ENCODE measurements at places on chromosomes 11 and 22.

DNA sequence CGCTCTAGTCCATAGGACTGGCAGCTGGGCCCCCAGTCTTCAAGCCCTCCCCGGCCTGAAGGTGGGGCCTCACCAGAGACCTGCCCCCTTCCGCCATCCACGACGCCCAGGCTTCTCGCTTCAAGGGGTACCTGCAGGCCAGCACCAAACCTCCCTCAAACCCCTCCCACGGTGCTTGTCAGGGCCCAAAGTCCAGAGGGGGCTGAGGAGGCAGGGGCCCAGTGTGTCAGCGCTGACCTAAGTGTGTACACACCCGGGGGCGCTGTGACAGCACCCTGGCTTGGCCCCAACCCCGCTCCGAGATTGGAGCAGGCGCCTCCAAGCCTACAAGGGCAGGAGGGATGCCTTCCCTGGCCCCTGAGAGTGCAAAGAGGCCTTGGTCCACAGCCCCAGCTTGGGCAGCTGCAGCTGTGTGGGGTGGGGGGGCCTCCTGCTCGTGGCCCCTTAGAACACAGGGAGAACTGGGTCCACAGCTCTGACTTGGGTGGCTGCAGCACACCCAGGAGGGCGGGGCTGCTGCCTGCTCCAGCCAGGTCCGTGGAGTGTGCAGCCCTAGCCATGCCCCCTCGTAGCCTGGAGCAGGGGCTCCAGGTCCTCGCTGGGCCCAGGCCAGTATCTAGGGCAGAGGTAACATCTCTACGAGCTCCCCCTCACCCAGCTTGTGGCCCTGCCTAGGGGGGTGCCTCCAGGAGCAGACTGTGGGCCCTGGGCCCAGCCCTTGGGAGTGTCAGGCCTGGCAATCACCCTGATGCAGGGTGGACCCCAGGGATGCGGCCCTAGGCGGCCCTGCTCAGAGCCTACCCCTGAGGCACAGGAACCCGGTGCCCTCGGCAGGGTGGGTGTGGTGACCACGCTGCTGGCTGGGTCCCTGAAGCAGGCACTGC lies 4.9 kb downstream of the SBF2 start:
- DNase-seq, result no peak

GRCh38 chr22:28978863-28979796 lies 82.5 kb downstream of the C22orf31 start:
- no peak for DNase-seq

- DNase-seq, result no peak
These were observed 36.7 kb downstream of the CCDC90B start for GRCh38 chr11:83249445-83249844.

DNA sequence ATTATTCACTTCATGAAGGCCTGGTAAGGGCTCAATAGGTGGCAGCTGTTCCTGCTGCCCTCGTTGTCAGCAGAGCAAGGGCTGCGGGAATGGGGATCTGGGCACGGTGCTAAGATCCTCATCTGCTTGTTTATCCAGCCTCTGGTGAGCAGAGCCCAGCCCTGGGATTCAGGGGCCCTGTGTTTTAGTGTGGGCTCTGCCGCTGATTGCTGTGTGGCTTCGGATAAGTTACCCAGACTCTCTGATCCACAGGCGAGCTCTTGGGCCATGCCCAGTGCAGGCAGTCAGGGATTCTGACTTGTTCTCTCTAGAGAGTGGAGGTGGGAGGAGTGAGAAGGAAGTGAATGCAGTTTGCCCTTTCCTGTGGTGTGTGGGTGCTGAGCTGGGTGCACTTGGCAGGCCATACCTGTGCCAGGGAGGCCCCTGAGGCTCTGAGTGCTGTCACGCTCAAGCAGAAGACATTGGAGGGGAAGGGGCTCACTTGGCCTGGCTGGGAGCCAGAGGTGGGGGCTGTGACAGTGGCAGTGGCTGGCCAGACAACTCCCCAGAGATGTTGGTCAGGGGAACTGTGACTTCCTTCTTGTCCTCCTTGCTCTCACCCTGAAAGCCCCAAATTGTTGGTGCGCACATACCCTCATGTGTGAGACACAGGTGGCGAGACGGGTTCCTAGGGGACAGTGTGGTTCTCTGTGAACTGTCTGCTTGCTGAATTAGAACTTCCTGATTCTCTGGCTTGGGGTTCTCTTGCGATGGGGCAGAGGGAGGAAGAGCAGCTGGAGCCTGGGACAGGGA lies 43.7 kb downstream of the CD82 start:
- no peak for DNase-seq

DNA sequence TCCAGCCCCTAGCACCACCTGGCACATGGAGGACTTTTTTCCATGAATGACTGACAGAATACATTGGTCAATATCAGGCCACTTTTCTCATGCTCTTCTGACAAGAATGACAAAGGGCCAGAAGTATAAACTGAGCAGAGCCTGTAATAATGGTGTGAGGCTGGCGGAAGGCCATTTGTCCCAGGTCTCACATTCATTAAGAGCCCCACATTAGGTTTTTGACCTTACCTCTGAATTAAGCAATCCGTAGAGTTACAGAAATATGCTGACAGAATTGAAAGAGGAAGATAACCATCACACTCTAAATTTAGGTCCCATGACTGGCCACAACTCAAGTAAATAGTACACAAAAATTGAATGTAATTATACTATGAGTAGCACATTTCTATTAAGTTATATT lies 55.2 kb downstream of the SYT9 start:
- no peak for DNase-seq

DNA sequence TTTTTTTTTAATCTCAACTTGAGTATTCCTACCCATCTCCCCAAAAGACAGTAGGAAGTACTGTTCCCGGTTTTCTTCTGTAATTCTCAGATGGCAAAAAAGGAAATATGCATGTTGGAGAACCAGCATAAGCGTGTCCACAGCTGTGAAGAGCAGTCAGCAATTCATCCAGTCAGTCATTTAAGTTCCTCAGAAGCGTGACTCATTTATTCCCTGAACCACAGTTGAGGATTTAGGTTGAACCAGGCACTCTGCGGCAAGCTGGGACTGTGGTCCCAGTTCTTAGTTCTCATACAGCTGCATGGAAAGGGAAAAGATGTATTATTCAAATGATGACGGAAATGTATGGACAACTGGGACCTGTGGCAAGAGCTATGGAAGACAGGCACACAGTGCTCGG lies 61.0 kb upstream of the MYO18B start:
- DNase-seq, result no peak

DNA sequence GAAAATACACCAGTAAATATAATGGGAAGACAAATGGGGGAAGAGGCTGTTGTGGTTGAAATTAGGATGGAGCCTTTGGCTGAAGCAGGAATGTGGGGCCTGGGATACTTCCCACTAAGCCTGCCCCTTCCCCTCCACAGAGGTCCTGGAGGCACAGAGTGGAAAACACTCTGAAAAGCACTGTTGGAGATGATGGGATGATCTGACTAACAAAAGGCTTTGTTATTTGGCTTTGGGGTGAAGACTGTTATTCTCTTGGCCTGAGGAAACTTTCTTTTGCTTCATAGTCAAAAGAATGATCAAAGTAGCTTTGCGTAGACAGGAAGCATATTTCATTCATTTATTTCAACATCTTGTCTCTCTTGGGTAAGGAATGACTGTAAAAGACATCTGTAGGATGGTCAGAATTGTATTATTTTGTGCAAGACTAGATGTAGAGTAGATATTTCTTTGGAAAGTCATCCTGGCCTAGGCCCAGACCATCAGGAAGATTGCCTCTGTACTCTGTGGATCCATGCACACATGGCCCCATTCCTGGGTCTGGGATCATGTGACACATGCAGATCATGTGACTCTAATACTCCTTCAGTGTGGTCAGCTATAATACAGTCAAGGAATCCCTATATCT lies 111.4 kb downstream of the SPON1 start:
- DNase-seq, result no peak

GRCh38 chr22:27581688-27582087 lies 219.9 kb downstream of the MN1 start:
- no peak for DNase-seq

- DNase-seq, result no peak
These were observed 509.0 kb downstream of the BUD13 start for GRCh38 chr11:116263770-116264169.

DNA sequence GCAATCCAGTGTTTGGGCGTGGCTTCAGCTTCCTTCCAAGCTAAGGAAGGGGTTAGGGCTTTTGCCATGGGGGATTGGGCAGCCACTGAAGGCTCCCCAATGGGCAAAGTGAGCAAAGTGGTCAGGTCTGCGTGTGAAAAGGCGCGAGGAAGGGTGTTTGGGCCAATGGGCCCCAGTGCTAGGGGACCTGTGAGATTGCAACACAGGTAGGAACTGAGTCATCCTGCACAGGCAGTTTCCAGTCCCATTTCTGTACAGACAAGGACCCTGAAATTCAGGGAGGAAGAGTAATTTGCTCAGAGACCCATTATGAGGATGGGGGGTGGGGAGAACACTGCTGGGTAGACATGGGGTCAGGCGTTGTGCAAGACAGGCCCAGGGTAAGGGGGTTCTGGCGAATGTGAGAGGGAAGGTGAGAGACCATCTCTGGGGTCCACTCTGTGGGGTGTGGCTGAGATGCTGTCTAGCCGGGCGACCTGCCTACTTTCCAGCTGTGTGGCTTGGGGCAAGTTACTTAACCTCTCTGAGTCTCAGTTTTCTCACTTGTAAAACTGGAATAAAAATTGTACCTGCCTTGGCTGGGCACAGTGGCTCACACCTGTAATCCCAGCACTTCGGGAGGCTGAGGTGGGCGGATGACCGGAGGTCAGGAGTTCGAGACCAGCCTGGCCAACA lies 7.3 kb downstream of the CCDC88B start:
- no peak for DNase-seq

DNA sequence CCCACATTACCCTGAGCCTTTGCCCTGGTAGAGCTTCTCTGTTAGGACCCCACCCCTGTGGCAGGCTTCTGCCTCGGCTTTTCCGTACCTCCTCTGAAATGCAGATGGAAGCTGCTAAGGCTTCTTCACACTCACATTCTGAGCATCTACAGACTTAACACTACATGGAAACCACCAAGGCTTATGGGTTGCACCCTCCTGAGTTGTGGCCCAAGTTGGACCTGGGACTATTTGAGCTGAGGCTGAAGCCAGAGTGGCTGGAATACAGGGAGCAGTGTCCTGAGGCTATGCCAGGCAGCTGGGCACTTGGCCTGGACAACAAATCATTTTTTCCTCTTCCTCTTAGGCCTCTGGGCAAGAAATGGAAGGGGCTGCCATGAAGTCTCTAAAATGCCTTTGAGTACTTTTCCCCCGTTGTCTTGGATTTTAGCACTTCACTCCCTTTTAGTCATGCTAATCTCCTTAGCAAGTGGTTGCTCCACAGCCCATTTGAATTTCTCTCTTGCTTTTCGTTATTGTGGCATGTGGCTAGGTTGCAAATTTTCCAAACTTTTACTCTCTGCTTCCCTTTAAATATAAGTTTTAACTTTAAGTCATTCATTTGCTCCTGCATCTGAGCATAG lies 114.8 kb upstream of the FIBIN start:
- no peak for DNase-seq

GRCh38 chr11:86249307-86250098 lies 5.0 kb downstream of the EED start:
- no peak for DNase-seq

- no peak for DNase-seq
These were observed 79.5 kb downstream of the TIMP3 start for GRCh38 chr22:32880893-32881596.

GRCh38 chr11:91859666-91860065 lies 365.0 kb upstream of the FAT3 start:
- no peak for DNase-seq

DNA sequence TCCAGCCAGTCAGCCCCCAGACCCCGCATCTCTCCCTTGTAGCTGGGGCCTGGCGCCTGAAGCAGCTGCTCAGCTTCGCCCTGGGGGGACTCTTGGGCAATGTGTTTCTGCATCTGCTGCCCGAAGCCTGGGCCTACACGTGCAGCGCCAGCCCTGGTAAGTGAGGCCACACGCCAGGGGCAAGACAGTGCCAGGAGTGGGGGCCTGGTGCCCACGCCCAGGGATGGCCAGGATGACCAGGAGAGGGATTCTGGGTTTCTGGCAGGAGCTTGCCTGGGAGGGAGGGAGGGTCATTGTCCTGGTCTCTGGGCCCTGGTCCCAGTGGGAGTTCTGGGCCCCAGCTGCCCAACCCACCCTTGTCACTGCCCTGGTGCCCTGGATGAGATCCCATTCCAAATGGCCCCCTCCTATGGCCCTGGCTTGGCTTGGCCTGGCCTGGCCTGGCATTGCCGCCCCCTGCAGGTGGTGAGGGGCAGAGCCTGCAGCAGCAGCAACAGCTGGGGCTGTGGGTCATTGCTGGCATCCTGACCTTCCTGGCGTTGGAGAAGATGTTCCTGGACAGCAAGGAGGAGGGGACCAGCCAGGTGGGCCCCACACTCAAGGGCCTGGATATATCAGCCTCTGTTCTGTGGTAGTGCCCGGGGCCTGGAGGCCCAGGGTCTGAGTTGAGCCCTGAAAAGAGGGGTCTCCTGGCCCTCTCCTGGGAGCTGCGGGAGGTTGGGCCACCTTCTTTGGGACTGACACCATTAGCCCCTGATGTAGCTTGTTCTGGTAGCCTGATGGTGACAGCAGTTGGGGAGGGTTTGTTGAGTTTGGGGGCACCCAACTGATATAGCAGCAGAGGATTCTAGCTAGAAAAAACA lies 3.7 kb downstream of the SLC39A13 start:
- DNase-seq, result peak; percentile 36

DNA sequence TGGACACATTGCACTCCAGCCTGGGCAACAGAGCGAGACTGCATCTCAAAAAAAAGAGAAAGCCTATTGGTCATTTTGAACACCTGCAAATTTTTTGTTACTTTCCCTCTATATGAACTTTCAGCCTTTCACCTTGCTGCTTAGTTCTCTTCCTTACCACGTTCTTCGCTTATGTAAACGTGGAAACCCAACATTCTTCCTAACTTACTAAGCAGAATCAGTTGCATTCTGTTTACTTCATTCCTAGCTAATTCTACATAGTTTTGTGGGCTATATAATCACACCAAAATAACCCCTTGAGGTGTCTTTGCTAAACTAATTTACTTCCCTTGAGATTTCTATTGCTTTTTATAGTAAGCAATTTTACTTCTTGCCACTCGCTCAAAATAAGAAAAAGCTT lies 23.2 kb downstream of the MS4A4A start:
- no peak for DNase-seq

DNA sequence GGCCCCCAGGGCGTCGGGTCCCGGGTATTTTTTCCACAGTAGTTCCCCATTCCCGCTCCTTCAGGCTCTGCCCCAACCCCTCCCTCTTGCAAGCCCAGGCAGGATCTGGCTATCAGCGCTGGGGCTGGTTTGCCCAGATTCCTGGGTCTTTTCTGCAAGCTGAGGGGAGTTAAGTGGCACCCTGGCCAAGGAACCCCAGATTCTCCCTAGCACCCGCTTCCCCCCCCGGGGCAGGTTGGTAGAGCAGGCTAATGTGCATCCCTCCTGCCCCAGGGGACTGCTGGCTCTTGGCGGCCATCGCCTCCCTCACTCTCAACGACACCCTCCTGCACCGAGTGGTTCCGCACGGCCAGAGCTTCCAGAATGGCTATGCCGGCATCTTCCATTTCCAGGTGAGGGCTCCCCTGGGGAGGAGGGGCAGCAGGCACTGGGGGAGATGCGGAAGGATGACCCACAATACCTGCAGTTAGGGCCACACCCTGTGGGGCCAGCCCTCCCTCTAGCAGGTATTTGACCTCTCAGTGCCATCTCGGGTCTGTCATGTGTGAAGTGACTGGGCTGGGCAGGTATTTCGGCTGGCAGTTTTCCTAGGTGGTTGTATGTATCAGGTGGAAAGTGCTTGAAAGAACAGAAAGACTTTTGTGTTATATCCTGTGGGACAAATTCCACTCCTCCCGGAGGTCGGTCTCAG lies 1.6 kb downstream of the CAPN1 start:
- DNase-seq, result no peak

- no peak for DNase-seq
These were observed 239.5 kb downstream of the BUD13 start for GRCh38 chr11:116533186-116533825.

Measured in T-helper 1 cell (primary cell).